Bronchial epithelial cell (primary cell): ENCODE measurements at places on chromosomes 16 and 17. TPM values are rescaled to one million over a fixed set of nuclear protein-coding genes. Genes with fewer than 3 reads are reported as not detected.
A peak's percentile ranks its signal among the peaks of the same experiment; 100 is the strongest.

- no peak for DNase-seq
These were observed 12.4 kb downstream of the MPO start for GRCh38 chr17:58268326-58268725.

DNA sequence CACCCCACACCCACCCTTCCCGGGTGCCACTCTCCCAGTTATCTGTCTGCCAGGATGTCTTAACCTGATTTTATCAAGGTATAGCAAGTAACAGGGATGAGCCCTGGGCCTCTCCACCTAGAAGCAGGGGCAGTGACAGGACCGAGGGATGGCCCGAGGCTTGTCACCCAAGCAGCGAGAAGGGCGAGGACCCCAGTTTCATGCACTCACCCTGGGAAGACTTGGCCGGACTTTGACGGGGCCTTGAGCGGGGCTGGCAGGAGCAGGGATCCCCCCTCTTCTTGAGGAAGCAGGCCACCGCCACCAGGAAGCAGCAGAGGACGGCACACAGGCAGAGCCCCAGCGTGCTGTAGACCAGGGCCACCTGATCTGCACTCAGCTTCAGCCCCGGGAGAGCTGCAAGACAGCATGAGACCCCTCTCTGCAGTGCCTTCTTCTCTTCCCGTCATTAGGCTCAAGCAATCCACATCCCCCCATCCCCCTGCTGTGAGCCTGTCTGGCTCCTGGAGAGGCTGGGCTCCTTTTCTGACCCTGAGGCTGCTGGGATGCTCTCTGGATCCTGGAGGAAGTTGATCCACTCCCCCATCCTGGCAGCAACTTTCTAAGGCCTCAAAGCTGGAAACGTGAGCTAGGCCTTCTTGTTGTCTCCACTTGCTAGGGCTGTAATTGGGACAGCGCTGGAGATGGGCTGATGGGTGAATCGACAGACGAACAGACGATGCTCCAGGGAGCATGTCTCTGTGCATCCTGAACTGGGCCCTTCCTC is 31.6 kb downstream of the TNFRSF13B start:
- no peak for DNase-seq

- DNase-seq: no peak
These were observed 2.8 kb upstream of the MSRB1 start for GRCh38 chr16:1945559-1946391.

- DNase-seq: no peak
These were observed 171.3 kb upstream of the CHMP6 start for GRCh38 chr17:80820331-80820730.

- DNase-seq: no peak
These were observed 3.2 kb downstream of the DPEP1 start for GRCh38 chr16:89616623-89617022.

The NPIPB13 gene
- 0.64 and 1.1 TPM in 2 replicates for total RNA-seq

The KRT14 gene
- 463 and 1,445 TPM in 2 replicates for total RNA-seq

GRCh38 chr17:3959921-3960601 is 4.2 kb downstream of the ATP2A3 start:
- DNase-seq: no peak

DNA sequence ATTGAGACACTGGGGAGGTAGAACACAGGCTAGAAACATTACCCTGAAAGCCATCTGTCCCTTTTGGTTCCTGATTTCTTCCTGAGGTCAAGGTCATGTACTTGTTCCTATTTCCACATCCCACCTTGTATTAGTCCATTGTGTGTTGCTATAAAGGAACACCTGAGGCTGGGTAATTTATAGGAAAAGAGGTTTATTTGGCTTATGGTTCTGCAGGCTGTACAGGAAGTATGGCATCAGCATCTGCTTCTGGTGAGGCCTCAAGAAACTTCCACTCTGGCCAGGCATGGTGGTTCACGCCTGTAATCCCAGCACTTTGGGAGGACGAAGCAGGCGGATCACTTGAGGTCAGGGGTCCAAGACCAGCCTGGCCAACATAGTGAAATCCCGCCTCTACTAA is 7.4 kb upstream of the MED9 start:
- no peak for DNase-seq

The PIMREG gene
- 0.13 and 0.26 TPM in 2 replicates for total RNA-seq

The VPS25 gene
- total RNA-seq: 65.3 and 76.0 TPM in 2 replicates

The KCNAB3 gene
- total RNA-seq: 0.79 and 0.90 TPM in 2 replicates

DNA sequence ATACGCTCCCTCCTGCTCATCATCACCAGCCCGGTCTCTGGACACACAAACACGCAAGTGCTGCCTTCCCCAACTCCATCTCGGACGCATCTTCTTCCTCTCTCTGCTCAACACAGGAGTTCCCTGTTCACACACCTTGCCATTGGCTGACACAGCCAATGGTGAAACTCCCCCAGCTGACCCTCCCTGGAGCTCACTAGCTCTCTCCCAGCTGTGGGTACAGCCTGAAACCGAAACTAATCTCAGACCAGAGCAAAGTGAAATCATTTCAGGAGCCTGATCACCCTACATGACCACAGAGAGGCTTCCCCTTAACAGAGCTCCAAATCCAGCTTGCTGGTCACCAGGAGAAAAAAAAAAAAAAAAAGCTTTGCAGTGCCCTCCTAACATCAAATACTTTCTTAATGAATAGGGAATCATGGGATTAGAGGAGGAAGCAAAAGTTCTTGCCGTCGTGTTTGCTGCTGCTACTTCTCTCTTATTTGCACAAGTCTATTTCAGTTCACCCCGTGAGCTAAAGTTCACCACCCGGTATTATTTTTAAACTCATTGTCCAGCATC is 8.3 kb downstream of the CUEDC1 start:
- DNase-seq: peak; percentile 70
